ENCODE measurements at places on chromosomes 6 and 20.

GRCh38 chr6:90218959-90219208, 77.8 kb downstream of the BACH2 start:
- DNase-seq, result no peak

GRCh38 chr6:10151144-10151915, 263.5 kb downstream of the TFAP2A start:
- no peak for DNase-seq

DNA sequence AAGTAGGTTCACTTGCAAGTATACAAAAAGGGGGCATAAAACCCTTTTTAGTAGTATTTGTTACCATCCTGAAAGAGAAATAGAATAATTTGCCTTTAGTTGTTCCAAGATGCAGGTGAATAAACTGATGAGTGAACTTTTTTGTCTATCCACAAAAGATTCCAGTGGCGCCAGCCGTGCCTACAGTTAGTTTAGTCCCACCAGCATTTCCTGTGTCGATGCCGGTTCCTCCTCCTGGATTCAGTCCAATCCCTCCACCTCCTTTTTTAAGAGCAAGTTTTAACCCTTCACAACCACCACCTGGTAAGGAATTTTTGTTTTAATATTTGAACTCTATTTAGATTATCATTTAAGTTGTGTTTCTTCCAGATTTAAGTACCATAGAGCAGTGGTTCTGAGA, 90.9 kb downstream of the SCAF8 start:
- no peak for DNase-seq

GRCh38 chr6:149503872-149504271, 19.1 kb upstream of the ZC3H12D start:
- DNase-seq, result no peak

GRCh38 chr20:41470362-41471095, 103.9 kb upstream of the EMILIN3 start:
- DNase-seq, result no peak

GRCh38 chr6:137358273-137358672, 135.9 kb downstream of the OLIG3 start:
- DNase-seq, result no peak

DNA sequence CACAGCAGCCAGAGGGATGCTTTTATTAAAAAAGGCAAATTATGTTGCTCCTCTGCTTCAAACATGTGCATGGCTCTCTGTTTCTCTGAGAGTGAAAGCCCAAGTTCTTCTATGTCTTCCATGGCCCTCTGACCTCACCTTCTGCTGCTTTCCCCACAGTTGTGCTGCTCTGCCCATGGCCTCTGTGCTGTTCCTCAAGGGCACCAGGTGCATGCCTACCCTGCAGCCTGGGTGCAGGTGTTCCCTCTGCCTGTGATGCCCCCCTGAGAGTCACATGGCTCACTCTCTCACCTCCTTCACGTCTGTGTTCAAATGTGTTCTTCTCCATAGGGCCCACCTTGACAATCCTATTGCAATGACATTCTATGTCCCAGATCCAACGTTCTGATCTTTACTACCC, 477.0 kb upstream of the CHD6 start:
- no peak for DNase-seq

DNA sequence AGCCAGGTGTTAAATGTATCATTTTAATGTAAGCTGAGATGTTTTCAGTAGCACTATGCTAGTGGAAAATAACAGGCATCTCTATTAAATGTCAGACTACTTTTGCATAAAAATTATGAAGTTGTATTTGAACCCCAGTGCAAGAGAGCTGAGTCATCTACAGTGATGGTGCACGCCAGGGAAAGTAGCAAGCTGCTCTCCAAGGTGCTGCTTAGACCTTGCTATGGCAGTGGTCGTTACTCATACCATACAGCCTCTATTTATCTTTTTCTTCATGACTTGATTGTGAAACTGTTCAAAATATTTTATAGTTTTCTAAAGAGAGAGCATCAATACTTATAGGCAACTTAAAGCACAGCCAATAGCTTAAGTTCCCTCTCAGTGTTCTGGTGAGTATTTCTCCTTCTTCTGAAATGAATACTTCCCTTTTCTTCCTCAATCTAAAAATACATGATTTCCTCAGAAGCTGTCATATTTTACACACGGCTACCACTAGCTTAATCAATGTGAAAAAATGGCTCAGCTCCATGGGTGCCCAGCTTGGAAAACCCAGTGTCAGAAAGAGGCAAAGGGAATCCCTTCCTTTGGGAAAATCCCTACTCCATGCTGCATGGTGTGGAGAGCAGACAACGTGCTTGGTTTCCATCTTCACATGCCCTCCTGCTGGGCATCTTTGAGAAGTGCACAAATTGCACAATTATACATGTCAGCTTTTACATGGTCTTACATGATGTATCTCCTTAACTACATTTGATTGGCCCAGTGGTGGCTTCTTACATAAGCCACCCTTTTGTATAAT, 105.6 kb downstream of the ELOVL4 start:
- peak; percentile 33 for DNase-seq

DNA sequence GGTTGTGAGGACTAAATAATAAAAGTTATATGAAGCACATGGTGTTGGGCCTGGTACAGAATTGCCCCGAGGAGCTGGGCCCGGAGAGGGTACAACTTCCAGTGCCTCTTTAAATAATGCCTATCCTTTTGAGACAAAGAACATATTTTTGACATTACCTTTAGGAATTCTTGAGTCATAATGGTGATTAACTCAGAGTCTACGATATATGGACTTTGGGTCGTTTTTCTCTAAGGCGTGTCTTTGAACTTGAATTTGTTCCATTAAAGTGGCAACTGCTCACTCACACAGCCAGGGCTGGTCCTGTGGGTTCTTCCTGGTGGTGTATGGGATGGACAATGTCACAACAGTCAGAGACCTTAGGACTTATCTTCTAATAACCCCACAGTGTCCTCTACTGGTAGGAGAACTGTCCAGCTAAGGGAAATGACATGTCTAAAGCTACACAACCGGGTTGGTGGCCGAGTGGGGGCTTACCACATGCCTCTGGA, 106.5 kb downstream of the CDC5L start:
- DNase-seq, result peak; percentile 5

- no peak for DNase-seq
Observed at GRCh38 chr6:68533339-68533795, 101.7 kb upstream of the ADGRB3 start.

DNA sequence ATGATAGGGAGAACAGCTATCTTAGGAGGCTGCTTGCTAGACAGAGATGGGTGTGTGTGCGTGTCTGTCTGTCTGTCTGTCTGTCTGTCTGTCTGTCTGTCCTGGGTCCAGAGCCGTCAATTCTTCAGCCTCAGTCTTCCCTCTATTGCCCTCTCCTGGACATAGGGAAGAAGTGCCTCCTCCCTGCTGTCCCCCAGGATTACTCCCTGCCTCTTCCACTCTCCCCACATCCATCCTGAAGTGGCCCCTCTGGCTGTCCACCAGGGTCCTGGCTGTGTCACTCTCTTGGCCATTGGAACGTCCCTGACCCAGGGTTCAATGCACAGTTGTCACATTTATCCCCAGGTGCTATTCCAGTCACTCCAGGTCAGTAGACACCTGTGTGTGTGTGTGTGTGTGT, 10.2 kb downstream of the TREML2 start:
- no peak for DNase-seq

GRCh38 chr20:46550461-46550860, at the start of gene OCSTAMP:
TSS of gene OCSTAMP (minus strand) at chr20:46550654. CDS start at chr20:46550560, 94 bp downstream.
- DNase-seq, result peak; percentile 12

DNA sequence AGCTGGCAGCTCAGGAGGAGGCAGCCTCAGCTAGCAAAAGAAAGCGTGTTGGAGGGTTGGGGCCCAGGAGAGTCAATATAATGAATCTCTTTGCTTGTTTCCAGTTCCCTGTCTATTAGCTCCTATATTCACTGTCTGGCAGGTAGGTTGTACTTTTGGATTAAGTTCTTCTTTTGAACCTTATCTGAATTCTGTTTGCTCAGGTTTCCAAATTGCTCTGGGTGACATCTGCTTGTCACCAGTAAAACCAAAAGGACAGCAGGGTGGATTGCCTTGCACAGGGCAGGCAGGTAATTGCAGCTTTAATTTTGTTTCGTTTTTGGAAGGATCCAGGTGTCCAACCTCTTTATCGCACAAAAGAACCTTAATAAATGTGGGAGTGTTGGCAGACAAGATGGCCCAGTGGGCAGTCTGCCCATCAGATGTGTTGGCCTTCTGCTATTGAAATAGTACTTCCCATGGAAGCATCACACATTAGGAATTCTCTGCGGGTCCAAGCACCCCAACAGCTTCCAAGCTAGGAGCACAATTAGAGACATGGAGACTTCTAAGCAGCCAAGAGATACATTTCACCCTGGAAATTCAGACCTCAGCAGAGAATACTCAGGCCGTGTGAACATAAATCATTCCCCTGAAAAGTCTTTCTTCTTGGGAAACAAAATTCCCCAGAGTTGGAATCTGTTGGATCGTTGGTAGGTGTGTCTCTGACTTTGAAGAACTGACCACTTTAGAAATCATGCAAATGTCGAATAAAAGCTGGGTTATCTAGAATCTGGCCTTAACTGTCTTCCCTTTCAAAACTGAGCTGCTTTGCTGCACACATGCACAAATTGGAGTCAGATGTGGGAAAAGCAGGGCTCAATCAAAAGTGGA, 286.9 kb upstream of the BMP2 start:
- DNase-seq, result no peak

DNA sequence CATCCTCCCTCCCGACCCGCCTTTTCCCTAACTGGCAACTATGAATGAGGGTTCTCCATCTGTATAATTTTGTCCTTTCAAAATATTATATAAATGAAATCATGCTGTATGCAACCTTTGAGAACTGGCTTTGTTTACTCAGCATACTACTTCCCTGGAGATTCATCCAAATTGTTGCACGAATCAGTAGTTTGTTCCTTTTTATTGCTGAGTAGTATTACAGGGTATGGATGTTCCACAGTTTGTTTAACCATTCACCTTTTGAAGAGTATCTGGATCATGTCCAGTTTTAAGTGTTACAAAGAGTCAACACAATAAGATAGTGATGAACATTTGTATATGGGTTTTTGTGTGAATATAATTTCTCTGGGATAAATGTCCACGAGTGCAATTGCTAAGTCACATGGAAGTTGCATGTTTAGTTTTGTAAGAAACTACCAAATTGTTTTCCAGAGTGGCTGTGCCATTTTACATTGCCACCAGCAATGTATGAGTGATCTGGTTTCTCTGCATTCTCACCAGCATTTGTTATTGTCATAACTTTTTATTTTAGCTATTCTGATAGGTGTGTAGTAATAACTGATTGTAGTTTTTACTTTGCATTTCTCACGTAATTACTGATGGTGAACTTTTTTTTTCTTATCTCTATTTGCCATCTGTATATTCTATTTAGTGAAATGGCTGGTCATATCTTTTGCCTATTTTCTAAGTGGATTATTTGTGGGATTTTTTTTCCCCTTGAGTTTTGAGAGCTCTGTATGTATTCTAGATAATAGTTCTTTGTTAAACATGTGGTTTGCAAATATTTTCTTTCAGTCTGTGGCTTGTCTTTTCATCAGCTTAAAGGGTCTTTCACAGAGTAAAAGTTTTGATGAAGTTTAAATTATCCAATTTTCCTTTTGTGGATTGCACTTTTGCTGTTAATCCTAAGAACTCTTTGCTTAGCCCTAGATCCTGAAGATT, 14.4 kb upstream of the RNF24 start:
- no peak for DNase-seq
